ENCODE measurements at places on chromosomes 2 and 18.

GRCh38 chr18:45686891-45687611 is 36.9 kb upstream of the SLC14A1 start:
- DNase-seq: no peak

DNA sequence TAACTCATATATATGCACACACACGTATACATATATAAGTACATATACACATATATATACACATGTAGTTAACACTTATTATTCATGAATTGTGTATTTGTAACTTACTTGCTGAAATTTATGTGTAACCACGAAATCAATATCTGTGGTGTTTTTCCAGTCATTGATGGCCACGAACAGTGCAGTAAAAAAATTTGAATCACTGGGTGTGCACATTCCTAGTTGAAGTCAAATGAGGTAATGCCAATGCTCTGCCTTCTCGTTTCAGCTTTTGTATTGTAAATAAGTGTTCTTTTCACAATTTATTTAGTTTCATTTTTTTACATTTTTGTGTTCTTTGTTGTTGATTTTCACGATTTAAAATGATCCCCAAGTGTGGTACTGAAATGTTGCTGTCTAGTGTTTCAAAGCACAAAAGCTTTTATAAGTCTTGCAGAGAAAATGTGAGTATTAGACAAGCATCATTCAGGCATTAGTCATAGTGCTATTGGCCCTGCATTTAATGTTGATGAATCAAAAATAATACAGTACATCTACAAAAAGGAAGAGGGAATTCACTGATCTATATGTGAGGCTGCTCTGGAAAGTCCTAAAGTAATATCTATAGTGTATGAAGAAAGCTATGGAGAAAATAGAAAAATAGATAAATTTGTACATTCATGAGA is 419.0 kb downstream of the DSC3 start:
- DNase-seq: no peak

- DNase-seq: no peak
Observed at GRCh38 chr18:50022985-50023384, 172.0 kb downstream of the MYO5B start.

DNA sequence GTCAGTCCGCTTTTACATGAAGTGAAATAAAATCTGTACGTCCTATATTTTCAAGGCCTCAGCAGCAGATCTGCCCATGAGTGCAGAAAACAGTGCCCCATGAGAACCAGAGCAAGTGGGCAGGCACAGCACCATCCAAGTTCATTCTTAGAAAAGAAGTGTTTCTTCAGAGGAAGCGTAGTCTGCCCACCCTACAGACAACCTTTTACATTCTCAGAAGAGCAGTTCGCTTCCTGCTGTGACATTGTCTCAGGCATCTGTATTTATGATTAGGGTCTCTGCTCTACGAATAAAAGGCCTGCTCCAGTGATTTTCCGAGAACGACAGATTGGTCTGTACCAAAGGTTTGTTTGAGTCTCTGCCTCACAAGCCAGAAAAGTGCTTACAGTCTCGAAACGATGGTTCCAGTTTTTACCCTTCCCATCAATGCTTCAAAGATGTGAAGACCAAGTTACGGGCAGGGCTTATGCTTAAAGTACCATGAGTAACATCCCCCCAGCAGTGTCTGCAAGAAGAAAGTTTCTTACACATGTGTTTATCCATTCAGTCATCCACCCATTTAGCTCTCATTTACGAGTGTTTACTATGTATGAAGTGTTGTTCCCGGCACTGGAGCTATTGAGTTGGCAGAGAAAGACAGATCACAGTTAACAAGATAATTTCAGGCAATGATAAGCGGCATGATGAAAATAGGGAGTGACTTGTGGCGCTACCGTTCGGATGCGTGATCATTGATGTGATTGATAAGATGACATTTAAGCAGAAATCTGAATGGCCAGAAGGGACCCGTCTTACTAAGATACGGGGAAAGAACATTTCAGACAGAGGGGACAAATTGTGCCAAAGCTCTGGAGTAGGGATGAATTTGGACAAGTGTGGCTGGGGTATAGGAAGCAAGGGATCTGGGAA is 31.4 kb upstream of the CTLA4 start:
- DNase-seq: no peak

GRCh38 chr2:172775319-172775718 is 39.7 kb downstream of the RAPGEF4 start:
- no peak for DNase-seq

- no peak for DNase-seq
Observed at GRCh38 chr2:120851116-120851773, 115.6 kb downstream of the GLI2 start.

DNA sequence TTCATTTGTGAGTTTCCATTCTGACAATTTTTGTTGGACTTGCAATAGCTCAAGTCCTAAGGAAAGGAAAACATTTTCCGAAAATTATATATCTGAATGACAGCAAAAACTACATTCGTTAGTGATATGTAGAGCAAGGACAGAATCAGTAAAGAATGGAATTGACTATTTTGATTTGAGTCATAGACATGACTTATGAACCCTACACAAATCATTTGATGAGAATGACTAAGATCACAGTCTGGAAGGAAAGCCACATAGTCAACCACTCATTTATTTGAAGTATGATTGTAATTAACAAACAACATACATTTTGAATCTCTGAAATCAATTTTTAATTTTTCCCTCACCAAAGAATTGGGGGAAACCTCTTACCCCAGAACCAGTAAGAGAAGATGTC is 231.6 kb upstream of the CRIM1 start:
- DNase-seq: no peak

GRCh38 chr2:26854283-26854827 is 6.4 kb downstream of the DPYSL5 start:
- no peak for DNase-seq

GRCh38 chr2:53033411-53033810 is 734.2 kb upstream of the CHAC2 start:
- DNase-seq: no peak

DNA sequence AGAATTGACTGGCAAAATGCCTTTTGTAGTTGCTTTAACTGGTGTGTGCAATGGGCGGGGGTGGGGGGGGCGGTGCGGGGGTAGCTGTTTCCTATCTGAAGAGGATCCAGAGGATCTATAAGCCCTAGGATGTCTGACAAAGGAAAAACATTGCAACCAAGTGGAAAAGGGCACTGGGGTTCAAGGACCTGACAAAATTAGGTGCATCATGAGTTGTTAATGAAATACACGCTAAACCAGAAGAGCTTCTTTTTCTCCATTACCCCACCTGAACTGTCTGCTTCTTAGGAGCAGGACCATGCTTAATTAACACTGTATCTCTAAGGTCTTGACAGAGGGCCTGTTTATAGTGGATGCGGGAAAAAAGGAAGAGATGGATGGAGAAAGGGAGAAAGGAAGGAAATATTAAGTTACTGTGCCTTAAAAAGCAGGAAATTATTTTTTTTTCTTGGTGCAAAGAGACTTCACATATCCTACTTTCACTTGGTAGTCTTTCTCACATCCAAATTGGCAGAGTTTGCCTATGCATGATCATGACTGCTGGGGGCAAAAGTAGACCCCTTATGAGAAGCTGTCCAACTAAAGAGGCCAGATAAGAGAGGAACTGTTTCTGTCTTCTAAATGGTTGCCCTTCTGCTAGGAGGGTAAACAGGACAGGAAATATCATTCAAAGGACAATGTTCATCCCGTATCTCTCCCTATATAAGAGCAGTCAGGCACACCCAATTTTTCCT is 4.6 kb downstream of the RND3 start:
- no peak for DNase-seq

DNA sequence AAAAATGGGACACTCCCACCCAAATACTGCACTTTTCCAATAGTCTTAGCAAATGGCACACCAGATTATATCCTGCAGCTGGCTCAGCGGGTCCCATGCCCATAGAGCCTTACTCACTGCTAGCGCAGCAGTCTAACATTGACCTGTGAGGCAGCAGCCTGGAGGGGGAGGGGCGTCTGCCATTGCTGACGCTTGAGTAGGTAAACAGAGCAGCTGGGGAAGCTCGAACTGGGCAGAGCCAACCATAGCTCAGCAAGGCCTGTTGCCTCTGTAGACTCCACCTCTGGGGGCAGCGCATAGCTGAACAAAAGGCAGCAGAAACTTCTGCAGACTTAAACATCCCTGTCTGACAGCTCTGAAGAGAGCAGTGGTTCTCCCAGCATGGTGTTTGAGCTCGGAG is 110.4 kb downstream of the CTIF start:
- no peak for DNase-seq

DNA sequence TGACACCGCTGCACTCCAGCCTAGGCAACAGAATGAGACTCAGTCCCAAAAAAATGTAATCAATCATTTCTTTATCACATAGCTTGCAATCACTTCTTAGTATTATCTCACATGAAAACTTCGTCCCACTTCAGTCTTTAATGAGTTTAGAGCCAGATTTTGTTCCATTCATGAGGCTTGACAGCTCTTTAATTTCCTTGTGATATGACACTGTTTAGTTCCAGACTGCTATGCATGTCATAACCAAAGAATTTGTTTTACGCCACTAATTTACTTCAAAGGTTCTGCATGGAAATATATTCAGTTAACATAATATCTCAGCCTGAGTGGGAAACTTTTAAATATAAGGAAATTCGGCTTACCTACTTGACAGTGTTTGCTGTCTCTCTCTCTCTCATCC is 113.1 kb downstream of the ZNF532 start:
- DNase-seq: no peak

DNA sequence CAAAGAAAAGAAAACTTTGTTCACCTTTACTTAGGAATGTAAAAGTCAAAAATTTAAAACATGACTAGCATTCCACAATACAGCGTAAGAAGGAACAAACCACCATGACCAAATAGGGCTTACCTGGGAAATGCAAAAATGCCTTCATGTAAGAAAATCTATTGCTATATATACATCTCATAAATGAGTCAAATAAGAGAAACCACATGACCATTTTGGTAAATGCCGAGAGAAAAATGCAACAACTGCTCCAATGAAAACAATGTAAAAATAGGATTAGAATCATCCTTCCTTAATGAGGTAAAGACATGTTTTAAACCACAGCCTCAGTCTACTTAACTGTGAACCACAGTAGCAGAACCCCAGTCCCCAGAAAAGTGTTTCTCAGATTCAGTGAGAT is 49.4 kb downstream of the TGOLN2 start:
- no peak for DNase-seq

DNA sequence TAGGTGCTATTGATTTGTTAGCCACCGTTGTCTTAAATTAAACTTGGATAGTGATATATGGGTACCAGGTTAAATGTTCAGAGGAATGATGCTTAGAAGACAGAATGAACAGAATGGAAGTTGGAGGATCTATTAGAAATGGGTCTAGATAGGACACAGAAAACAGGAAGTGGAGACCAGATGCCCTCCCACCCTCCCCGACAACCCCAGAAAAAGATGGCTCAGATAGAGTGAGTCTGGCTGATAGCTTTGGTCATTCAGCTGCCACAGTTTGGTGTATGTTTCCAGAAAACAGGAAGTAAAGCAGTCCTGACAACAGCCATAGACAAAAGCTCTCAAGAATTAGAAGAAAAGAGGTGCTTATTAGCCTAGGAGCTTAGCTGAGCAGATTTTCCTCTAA is 71.5 kb upstream of the DSG1 start:
- DNase-seq: no peak

GRCh38 chr2:179410552-179411356 is 146.1 kb upstream of the SESTD1 start:
- peak; percentile 72 for DNase-seq

GRCh38 chr2:196331143-196331542 is 159.8 kb upstream of the STK17B start:
- DNase-seq: peak; percentile 83

Measured in NCI-H748 treated with DMSO at 0.1 percent for 48 hours (cell line).